ENCODE measurements at places on chromosomes 5 and 9. TPM values are rescaled to one million over a fixed set of nuclear protein-coding genes. Genes with fewer than 3 reads are reported as not detected.

Gene SHC3
- not detected for total RNA-seq

Gene SLC25A2
- 0.42 TPM for total RNA-seq

Gene DOCK8
- total RNA-seq, result 283 TPM

Gene FRRS1L
- not detected for total RNA-seq

Gene ARHGEF39
- 13.5 TPM for total RNA-seq

Gene TNFSF8
- total RNA-seq, result 76.2 TPM

Gene CYLC2
- total RNA-seq, result not detected

Gene FOXD4L5
- 0.27 TPM for total RNA-seq

- peaks cover 63% of the 10 kb centered on the region for H3K36me3 ChIP-seq
- peak overlapping the region; percentile 3 for H3K4me3 ChIP-seq
- H3K27ac ChIP-seq, result peak overlapping the region; percentile 28
- no peaks in the 10 kb centered on the region for H3K27me3 ChIP-seq
- DNase-seq, result peak; percentile 33
Measured at GRCh38 chr5:80125962-80126480, 90.9 kb downstream of the THBS4 start.

- no peak for DNase-seq
- H3K27me3 ChIP-seq, result peaks cover 2% of the 10 kb centered on the region
- H3K4me3 ChIP-seq, result no peak overlapping the region
- no peaks in the 10 kb centered on the region for H3K4me1 ChIP-seq
- no peaks in the 10 kb centered on the region for H3K36me3 ChIP-seq
Measured at GRCh38 chr5:88092358-88092757, 176.3 kb downstream of the TMEM161B start.

DNA sequence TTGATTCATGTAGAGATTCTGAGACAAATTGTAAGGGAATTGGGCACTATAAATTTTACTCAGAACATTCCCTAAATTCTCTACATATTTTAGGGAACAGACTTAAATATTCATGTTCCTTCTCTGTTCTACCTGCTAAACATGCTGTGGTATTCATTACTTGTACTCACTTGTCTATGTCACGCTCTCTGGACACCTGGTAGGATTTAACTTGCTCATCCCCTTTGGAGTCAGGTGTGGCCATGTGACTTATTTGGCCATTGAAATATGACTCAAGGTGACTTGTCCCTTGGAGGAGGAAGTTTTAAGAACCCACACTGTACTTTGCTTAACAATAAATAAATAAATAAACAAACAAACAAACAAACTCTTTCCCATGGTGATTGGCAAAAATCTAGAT lies 2258.8 kb upstream of the WWC1 start:
- H3K4me3 ChIP-seq, result no peak overlapping the region
- H3K27ac ChIP-seq, result no peak overlapping the region
- no peaks in the 10 kb centered on the region for H3K36me3 ChIP-seq
- no peaks in the 10 kb centered on the region for H3K27me3 ChIP-seq
- DNase-seq, result no peak

DNA sequence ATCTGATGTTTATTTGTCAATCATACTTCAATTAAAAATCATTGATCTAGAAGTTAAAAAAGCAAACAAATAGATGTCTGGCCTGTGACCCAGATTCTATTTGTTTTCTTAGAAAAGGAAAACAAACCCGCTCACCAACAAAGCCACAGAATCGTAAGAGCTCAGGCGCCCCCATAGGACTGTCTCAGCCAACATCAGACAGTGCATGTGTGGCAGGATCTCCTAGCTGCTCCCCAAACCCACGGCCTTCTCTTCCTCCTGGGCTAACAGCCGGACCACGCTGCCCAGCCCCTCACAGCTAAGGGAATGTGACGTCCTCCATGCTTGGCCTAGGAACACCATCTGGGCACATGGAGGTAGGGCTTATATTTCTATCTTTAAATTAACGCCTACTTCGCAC lies 19.4 kb downstream of the OR2Y1 start:
- H3K4me3 ChIP-seq, result no peak overlapping the region
- no peak overlapping the region for H3K27ac ChIP-seq
- no peak for DNase-seq
- no peaks in the 10 kb centered on the region for H3K36me3 ChIP-seq

DNA sequence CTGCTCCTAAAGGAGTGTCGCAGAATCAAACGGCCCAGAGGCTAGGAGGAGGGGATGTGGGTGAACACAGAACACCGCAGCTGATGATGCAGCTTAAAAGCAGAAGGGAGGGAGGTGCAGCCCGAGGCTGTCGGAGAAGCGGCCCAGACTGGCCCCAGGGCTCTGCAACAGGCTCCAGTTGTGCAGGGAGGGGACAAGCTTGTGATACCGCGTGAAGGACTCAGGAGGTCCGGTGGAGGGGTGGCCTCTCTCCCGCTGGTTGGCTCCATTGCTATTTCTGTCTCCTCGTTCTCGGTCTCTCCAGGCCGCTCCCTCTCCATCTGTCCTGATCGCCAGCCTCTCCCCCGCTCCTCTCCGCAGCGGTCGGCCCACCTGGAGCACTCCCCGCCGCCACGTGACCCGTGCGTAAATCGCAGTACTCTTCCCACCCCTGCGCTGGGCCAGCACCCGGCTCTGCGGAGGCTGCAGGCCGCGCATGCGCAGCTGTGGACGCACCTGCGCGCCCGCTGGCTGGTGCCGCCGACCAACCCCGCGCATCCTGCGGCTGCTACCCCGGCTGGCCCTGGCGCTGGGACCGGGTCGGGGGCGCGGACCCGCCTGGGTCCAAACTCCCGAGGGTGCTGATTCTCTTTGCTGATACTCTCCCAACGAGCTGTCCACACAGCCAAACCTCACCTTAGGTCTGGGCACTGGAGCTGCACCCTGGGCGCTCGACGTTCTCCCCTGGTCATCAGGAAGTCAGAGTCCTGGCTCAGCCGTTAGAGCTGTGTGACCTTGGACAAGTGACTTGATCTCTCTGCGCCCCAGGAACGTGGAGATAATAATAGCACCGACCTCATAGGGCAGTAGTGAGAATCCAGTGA lies 3.7 kb upstream of the STXBP1 start:
- H3K4me1 ChIP-seq, result peaks cover 31% of the 10 kb centered on the region
- H3K27ac ChIP-seq, result peak overlapping the region; percentile 54
- no peaks in the 10 kb centered on the region for H3K36me3 ChIP-seq
- peaks cover 36% of the 10 kb centered on the region for H3K27me3 ChIP-seq

DNA sequence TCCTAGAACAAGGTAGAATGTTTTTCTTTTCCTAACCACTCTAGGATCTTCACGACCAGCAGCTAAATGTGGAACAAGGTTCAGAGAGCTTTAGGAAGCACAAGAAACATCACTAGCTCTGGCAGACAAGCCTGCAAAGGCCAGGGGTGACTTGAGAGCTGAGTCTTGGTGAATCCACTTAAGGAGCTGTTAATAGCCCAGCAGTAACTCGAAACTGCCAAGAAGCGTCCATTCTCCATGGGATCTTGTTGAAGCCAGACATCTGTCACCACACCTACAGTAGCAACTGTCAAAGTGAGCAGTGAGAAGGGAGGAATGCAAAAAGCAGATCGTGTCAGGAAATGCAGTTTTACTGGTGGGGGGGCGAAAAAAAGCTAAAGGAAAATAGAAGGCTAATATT lies 87.2 kb downstream of the ATPSCKMT start:
- H3K4me1 ChIP-seq, result no peaks in the 10 kb centered on the region
- no peaks in the 10 kb centered on the region for H3K36me3 ChIP-seq
- no peak overlapping the region for H3K4me3 ChIP-seq
- DNase-seq, result no peak
- no peaks in the 10 kb centered on the region for H3K27me3 ChIP-seq

DNA sequence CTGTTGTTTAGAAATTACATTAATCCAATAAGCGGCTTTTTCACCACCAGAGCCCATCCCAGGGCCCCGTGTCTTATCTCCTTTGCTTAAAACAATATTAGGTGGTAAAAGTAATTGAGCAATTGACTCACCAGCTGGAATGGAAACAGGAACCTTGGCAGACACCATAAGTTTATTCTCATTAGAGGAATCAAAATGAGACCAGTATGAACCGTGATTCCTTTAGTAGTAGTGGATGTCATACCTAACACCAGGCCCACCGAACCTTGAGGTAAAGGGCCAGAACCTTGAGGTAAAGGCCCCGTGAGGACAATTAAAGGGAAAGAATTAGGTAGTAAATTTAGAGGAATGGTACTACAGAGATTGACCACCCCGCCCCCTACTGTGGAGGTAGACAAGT lies 16.5 kb downstream of the HSDL2 start:
- H3K4me1 ChIP-seq, result no peaks in the 10 kb centered on the region
- H3K27me3 ChIP-seq, result no peaks in the 10 kb centered on the region
- no peak for DNase-seq
- H3K27ac ChIP-seq, result no peak overlapping the region
- H3K36me3 ChIP-seq, result peaks cover 19% of the 10 kb centered on the region
- H3K4me3 ChIP-seq, result no peak overlapping the region

GRCh38 chr5:79954620-79955019 lies 36.4 kb downstream of the MTX3 start:
- H3K4me3 ChIP-seq, result no peak overlapping the region
- H3K27me3 ChIP-seq, result peaks cover 4% of the 10 kb centered on the region
- H3K4me1 ChIP-seq, result no peaks in the 10 kb centered on the region

- no peaks in the 10 kb centered on the region for H3K36me3 ChIP-seq
- peaks cover 6% of the 10 kb centered on the region for H3K4me1 ChIP-seq
- H3K27me3 ChIP-seq, result no peaks in the 10 kb centered on the region
Measured at GRCh38 chr9:78595200-78595945, 298.4 kb downstream of the PSAT1 start.

DNA sequence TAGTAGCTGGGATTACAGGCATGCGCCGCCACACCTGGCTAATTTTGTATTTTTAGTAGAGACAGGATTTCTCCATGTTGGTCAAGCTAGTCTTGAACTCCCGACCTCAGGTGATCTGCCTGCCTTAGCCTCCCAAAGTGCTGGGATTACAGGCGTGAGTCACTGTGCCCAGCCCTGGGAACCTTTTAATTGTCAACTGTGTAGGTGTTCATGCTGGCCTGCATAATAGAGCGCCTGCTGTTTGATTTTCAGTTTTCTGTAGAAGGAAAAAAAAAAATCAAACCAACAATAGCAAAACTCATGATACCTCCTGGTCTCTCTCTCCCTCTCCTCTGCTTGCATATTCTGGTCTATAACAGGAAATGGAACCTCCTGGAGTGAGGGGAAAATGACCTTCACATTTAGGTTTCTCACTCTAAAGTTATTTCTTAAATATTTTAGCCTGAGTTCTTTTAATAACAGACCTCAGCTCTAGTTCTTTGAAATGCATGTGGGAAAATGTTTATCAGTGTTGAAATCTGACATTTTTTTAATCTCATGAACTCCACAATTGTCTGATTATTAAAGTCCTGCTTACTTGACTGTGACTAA lies 51.7 kb downstream of the EXOSC2 start:
- no peak overlapping the region for H3K27ac ChIP-seq
- DNase-seq, result no peak
- H3K36me3 ChIP-seq, result no peaks in the 10 kb centered on the region
- no peak overlapping the region for H3K4me3 ChIP-seq

- no peak overlapping the region for H3K27ac ChIP-seq
- H3K4me3 ChIP-seq, result no peak overlapping the region
- H3K27me3 ChIP-seq, result peaks cover 6% of the 10 kb centered on the region
- no peak for DNase-seq
- no peaks in the 10 kb centered on the region for H3K36me3 ChIP-seq
Measured at GRCh38 chr9:33185858-33186257, 18.7 kb upstream of the B4GALT1 start.

DNA sequence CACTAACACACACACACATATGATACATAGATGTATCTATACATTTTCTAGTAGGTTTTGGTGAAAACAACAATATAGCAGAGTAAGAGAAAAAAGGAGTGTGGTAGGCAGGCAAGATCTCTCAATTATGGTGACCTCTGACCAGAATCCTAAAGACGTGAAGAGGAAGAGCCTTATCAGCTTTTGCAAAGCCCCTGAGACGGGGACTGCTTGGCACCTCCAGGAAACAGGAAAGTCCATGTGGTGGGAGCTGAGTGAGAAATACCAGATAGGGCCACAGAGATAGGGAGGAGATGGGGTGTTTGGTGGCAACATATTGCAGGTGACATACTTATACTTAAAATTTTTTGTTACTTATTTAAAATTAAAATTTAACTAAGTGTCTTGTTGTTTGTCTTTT lies 39.9 kb upstream of the CTXN3 start:
- no peaks in the 10 kb centered on the region for H3K4me1 ChIP-seq
- no peaks in the 10 kb centered on the region for H3K36me3 ChIP-seq
- H3K27me3 ChIP-seq, result peaks cover 3% of the 10 kb centered on the region

- H3K36me3 ChIP-seq, result no peaks in the 10 kb centered on the region
- peaks cover 8% of the 10 kb centered on the region for H3K4me1 ChIP-seq
- H3K27ac ChIP-seq, result peak overlapping the region; percentile 3
- peaks cover 18% of the 10 kb centered on the region for H3K27me3 ChIP-seq
- DNase-seq, result no peak
- no peak overlapping the region for H3K4me3 ChIP-seq
Measured at GRCh38 chr5:36060420-36060887, 6.2 kb downstream of the UGT3A2 start.

GRCh38 chr5:73859696-73860095 lies 233.7 kb downstream of the ARHGEF28 start:
- DNase-seq, result no peak
- no peak overlapping the region for H3K27ac ChIP-seq
- H3K4me1 ChIP-seq, result no peaks in the 10 kb centered on the region
- peaks cover 31% of the 10 kb centered on the region for H3K27me3 ChIP-seq
- no peaks in the 10 kb centered on the region for H3K36me3 ChIP-seq

- no peaks in the 10 kb centered on the region for H3K36me3 ChIP-seq
- H3K4me1 ChIP-seq, result no peaks in the 10 kb centered on the region
Measured at GRCh38 chr5:141787376-141787775, 90.8 kb downstream of the PCDH1 start.

GRCh38 chr5:5939759-5940370 lies 438.5 kb downstream of the MED10 start:
- no peak for DNase-seq
- no peaks in the 10 kb centered on the region for H3K36me3 ChIP-seq
- no peaks in the 10 kb centered on the region for H3K4me1 ChIP-seq
- H3K4me3 ChIP-seq, result no peak overlapping the region
